ENCODE measurements at places on chromosomes 5 and 9.

DNA sequence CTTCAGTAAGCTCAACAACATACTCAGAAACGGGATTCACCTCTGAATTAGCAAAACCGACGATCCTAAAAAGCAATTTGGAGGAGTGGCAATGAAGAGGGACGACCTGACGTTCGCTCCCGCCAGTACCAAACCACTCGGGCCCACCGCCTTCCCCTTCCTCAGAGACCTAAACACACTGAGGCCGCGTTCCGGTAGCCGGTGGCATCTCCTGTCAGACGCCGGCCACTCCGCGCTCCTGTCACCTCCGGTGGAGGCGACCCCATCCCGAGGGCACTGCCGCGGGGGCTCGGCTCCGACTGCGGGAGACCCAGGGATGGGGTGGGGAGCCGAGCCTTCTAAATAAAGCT lies 617 bp downstream of the PPP6C start:
- no peak for DNase-seq

DNA sequence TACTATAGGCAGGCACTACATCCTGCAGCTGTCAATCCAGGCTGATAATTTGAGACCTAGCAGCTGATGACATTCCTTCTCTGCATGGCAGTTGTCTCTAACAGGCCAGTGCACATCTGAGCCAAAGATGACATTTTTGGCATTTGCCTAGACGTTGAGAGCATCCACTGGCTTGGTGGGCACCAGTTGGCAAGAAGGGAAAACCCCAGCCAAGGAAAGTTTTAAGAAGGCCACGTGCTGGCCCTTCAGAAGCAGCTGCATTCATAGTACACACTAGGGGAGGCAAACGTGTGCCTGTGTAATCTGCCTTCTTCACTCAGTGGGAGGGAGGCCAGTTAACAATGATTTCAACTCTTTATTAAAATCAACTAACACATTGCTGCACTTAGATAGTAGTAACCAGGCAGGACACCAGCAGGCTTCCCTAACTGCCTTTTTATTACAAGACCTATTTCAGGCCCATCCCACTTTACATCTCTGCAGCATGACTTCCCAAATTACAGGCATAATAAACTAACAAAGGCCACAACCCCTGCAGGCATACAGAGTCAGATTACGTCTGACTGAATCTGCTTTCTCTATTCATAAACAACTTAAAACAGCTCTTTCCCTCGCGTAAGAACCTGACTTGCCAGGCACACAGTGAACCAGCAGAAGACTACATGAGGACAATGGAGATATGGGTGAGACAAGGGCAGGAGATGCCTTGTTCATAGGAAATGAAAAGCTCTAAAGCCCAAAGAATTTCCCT lies 576.3 kb downstream of the PDE4D start:
- DNase-seq = peak; percentile 75

- DNase-seq = no peak
Observed at GRCh38 chr5:78275998-78276543, 18.4 kb downstream of the AP3B1 start.

GRCh38 chr5:113156271-113156877 lies 179.8 kb downstream of the DCP2 start:
- peak; percentile 44 for DNase-seq

GRCh38 chr5:93677359-93677891 lies 64.0 kb downstream of the POU5F2 start:
- peak; percentile 84 for DNase-seq

DNA sequence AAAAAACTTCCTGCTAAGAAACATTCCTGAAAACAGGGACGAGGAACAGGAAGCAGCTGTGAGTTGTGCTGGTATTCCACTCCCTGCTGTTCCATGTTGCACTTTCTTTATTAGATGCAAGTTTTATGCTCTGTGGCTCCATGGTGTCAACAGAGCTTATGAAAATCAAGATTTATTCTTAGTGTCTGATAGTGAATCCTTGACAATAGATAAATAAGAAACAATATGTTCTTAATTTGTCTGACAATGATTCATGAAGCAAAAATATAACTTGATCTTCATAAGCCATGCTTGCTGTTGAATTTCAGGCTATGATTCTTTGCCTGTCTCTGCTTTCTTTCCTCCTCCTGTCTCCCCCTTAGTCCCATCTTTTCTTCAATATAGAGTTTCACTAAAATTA lies 119.6 kb downstream of the DROSHA start:
- DNase-seq = no peak

GRCh38 chr9:94655739-94656138 lies 16.4 kb upstream of the FBP1 start:
- DNase-seq = no peak

- no peak for DNase-seq
Observed at GRCh38 chr9:118023644-118024043, 319.4 kb downstream of the TLR4 start.

DNA sequence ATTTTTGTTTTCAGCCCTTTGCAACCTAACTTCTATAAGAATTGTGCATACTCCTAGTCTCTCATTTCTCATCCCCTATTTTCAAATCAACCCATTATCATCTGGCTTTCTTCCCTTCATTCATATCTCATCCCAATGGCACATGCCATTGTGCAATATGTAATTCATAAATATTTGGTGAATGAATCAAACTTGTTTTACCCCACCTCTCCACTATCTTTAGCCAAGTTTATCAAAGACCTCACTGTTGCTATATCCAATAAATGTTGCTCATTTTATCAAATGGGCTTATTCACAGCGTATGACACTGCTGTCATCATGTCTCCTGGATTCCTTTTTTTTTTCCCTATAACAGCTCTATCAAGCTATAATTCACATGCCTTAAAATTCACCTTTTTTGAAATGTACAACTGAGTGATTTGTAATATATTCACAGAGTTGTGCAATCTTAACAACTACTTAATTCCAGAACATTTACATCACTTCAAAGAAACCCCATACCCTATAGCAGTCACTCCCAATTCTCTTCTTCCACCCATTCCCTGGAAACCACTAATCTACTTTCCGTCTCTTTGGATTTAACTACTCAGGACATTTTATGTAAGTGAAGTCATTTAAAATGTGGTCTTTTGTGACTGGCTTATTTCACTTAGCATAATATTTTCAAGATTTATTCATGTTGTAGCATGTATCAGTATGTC lies 214.4 kb upstream of the PAPPA start:
- no peak for DNase-seq

- peak; percentile 78 for DNase-seq
Observed at GRCh38 chr9:70602321-70603019, 188.0 kb upstream of the KLF9 start.

GRCh38 chr5:39605145-39605544 lies 180.4 kb upstream of the DAB2 start:
- DNase-seq = no peak

DNA sequence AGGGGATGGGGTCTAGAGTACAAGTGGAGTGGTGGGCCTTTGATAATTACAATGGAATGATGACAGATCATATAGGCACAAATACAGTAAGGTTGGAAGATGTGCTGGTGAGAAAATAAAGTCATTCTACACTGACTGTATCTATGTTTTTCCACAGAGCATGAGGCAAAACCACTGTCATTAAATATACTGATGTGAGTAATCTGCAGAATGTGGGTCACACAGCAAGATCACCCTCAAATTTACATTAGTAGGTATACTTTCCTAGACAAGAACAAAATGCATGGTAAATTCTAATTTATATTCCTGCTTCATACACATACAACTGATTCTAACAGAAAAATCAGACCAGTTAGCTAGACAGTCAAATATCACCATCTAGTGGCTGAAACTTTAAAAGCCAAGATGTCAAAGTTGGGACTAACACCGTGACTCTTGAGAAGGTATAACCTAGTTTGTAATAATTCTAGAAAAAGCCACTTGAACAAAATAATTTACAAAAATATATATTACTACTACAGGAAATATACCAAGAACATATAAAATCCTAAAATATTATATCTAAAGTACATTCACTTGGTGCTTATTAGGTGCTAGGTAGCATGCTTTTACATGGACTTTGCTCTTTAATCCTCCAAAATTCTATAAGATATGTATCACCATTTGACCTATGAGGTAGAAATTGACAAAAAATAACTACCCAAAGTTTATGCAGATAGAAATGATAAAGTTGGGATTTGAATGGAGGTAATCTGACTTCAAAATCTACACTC lies 19.5 kb downstream of the TTC33 start:
- DNase-seq = no peak

DNA sequence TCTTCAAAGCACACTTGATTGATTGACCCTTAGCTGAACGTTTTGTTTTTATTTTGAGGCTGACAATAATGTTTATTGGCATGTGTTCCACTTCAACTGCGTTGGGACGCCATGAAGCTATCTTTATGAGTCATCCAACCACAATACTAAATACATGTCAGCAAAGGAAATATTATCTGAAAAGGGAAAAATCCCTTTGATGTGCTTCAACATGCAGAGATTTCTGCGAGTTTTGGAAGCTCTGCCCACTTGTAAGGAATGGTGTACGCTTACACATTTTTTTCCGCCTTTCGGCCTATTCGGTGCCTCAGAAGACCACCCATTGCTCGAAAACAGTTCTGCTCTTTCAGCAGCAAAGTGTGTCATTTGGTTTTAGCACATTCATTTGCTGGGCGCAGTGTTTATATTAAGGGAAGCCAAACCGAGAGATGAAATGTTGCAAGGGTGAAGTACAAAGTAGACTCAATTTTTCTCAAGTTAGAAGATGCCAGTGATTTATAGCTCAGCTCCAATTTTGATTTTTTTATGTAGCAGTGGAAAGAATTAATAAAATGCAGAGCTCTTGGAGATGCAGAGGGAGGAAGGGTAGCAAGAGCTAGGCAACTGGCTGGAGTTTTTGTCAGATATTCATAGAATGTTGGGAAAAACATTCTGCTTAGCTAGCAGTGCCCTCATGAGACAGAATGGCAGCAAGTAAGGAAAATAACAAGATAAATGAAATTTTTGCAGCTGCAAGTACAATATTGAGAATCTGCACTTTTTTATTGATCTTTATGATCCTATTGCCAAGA lies 68.9 kb downstream of the PRDM6 start:
- no peak for DNase-seq

- DNase-seq = no peak
Observed at GRCh38 chr5:148856009-148856367, 29.6 kb downstream of the ADRB2 start.

DNA sequence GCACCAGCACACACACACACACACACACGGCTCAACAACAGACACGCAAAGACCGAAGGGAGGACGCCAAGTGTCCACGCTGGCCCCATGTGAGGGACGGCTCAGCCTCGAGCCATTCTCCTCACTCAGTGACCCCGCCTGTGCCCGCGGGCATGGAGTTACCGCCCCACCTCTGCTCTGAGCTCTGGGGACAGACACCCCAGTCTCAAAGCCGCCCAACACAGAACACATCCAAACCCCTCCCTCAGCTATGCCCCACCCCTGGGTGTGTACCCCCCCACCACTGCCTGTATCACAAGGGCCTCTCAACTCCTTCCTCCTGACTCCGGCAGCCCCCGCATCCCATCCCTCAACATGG lies 81.2 kb downstream of the CAMSAP1 start:
- DNase-seq = no peak

GRCh38 chr9:3510796-3511195 lies 15.0 kb downstream of the RFX3 start:
- DNase-seq = no peak

GRCh38 chr9:23606107-23606506 lies 219.9 kb downstream of the ELAVL2 start:
- no peak for DNase-seq

DNA sequence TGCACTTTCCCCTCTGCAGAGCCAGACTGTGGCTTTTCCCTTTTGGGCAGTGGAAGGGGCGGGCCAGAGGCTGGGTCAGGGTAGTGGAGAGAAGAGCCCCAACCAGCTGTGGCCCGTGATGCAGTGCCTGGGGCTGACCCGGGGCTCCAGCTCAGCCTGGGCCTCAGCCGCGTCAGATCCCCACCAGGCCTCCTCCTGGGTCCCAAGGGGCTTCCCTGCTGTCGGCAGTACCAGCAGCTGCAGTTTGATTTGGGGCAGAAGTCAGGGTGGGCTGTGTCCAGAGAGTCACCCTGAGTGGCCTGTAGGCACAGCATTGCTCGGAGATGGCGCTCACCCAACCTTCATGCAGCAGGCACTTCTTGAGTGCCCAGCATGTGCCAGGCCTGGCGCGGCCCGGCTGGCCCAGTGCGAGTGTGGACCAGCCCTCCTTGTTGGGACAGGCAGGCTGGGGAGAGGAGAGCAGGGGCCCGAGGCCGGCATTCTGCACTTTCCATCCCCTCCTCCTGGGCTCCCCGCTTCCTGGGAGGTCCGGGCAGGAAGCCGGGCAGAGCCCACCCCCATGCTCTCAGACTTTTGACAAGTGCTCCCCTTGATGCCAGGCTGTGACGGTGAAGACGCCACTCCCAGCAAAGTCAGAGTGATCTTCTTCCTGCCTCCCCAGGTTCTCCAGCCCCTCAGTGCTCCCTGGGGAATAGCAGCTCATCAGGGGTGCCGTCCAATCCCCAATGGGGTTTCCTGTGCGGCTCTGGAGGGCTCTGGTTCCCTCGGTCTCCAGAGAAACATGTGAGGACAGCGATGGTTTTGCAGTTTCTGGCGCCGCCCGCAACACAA lies 88.3 kb upstream of the COL5A1 start:
- DNase-seq = no peak

DNA sequence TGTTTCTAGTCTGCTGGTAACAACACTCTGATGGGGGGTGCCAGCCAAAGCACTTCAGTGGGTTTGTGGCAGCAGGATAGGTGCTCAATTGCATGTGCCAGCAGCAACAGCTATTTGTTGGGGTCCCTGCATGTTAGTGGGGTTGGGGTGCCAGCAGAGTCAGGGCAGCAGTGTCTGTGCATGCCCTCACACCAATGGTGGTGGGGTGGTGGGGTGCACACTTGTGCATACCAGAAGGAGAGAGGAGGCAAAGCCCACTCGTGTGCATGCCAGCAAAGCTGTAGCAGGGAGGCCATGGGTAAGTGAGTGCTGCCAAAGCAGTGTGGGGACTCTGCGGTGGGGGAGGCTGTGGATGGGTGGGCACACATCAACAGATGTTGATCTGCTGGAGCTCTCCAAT lies 232.2 kb downstream of the GABRG2 start:
- no peak for DNase-seq

DNA sequence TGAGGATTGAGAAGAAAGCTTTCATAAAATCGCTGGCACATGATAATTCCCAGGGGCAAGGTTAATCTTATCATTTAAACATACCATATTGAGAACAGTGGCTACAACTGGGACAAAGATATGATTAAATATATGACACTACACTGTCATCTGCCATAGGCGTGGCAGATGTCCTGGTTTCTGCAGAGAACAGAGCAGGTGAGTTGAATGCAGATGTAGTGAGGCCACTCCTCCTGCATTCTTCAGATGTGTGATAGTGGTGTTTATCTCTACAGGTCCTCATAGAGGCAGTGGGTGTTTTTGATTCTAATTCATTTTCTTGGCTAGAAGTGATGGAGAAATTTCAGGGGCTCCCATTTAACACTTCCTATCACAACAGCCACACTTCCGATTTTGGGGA lies 237.0 kb upstream of the CDH9 start:
- DNase-seq = no peak

- no peak for DNase-seq
Observed at GRCh38 chr5:141560151-141560550, 58.6 kb downstream of the DIAPH1 start.

- no peak for DNase-seq
Observed at GRCh38 chr5:123303802-123304201, 119.4 kb downstream of the CEP120 start.

GRCh38 chr5:115666023-115666422 lies 40.2 kb upstream of the TMED7 start:
- DNase-seq = no peak

All from ELF-1 (cell line).